ENCODE measurements at places on chromosomes 11 and 22.

- no peak for DNase-seq
Measured at GRCh38 chr11:127226949-127227348, 226.4 kb upstream of the KIRREL3 start.

DNA sequence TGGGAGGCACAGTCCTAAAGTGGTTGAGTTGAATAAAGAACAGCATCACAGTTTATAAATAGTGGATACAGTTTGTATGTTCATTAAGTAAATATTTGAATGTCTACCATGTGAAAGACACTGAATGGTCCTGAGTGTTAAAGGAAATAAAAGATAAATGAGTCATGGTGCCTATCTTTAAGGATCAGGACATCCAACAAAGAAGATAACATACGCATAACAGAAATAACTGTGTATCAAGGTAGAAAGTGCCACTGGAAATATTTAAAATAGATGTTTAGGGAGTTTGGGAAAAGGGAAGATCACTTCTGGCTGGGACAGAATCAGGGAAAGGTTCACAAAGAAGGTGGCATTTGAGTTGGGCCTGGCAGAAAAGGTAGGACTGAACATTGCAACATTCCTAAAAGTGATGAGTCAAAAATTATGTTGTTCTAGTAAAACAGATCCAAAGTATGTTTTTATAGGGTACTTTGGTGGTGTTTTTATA, 41.5 kb downstream of the CSTPP1 start:
- DNase-seq = no peak

DNA sequence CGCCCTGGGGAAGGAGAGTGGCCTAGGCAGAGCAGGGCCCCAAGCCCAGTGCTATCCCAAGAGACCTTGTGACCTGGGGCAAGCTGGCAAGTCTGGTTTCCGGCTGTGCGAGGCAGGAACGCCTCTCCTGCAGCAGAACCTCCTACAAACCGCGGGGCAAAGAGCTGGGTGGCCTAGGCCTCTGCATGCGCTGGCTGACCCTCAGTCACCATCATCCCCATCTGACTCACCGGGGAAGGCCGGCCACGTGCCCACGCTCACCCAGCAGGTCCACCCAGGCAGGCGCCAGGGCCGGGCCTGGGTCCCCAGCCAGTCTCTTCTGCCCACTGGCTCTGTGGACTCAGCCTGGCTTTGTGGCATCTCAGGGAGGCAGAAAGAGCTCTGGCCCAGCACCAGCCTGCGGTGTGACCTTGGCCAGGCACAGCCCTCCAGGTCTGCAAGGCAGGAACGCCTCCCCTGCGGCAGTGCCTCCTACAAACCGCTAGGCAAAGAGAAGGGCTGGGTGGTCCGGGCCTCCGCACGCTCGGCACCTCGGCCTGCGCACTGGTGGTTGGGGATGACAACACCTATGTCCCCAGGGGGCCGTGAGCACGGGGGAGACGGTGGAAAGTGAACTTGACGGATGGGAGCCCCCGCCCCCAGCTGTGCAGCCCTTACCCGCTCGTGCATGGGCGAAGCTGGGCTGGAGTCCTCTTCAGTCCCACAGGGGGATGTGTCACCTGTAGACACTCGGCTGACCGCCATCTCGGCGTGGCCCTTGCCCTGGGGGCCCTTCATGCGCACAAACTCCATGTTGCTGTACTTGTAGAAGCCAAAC, 38.2 kb downstream of the KIAA0930 start:
- no peak for DNase-seq

DNA sequence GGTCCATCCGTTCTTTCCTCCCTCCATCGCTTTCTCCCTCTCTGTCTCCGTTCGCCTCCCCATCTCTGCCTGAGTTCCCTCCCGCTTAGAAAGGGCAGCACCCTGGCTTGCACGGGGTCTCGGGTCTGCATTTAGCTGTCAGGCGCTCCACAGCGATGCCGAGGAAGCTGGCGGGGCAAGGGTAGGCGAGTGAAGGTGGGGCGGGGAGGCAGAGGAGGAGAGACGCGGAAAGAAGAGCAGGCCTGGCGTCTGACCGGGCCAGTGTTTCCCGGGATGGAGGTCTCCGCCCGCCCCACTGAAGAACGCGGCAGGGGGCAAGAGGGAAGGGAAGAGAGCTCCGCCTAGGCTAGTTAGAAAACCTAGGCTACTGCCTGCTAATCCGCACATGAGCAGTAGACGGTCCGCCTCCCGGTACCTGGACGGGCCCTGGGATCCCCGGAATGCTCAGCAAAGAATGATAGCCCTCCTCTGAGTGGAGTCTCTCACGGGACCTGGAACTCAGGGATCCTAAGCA, 3922.5 kb upstream of the OR11H1 start:
- DNase-seq = no peak

GRCh38 chr22:26124991-26125725, 44.1 kb upstream of the SEZ6L start:
- no peak for DNase-seq

DNA sequence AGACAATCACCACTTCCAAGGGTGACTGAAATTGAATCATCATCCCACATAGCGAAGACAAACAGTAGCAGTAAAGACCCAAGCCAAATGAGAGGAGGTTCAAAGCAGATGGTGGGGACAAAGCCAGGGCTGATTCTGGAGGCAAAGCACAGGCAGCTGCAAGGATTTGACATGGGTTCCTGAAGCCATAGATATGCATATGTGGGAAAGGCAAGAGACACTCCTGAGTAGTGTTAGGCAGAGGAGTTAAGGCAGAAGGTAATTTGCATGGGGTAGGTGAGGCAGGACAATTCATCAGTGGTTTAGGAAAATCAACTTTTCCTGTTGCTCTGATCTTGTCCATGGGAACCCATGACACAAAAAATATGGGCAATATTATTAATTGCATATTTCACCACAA, 462.8 kb downstream of the FAM181B start:
- no peak for DNase-seq

GRCh38 chr22:38350444-38351359, 33.5 kb upstream of the CSNK1E start:
- DNase-seq = no peak

- DNase-seq = no peak
Measured at GRCh38 chr22:46444390-46444854, 93.0 kb downstream of the CELSR1 start.

DNA sequence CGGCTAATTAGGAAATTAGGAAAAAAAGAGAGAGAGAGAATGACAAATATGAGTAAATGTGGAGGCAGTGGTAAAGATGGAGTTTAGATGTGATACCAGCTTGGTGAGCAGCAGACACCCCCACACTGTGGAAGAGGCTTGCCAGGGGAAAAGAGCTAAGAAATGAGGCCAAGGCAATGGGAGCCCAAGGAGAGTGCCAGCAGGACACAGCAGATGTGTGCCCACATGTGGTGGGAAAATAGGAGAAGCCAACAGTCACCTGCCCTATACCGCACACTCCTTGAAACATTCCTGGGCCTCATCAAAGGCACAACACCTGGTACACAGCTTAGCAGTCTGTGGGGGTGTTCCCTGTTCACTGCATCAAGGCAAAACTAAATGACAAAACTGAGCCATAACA, 104.9 kb downstream of the FAM76B start:
- DNase-seq = no peak

DNA sequence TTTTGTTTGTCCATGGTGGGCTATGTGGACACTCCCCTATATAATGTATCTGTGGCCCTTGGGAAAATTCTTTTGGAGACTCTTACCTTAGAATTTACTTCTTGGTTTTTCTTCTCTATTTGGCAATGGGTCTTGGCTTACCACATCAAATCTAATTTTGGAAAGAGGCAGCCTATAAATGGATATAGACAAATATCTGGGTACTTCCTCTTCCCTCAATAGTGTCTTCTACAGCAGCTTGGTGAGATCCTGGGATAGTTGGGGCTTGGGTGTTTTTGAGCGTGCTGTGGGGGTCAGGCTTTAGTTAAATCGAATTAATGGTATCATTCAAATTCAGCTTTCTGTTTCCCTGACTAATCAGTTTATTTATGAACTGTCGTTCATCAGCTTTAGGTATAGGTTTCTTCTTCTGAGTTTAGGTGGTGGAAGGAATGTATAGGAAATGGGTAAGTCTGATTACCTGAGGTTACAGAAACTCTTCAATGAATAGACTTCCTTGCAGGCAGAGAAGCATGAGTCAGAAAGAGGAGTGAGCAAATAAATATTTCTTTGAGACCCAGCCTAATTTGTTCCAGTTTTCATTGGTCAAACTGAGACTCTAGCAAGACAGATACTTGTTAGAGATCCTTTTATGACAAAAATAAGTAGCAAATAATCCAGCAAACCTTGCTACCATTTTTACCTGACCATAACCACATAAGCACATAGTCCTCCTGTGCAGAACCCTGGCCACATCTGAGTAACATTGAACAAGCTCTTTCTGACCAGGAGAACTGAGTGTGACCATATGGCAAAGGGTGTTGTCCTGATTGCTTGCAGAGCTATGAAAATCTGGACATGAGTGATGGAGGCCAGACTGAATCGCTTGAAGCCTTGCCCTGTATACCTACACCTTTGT, 68.6 kb upstream of the SORL1-AS1 start:
- DNase-seq = no peak

DNA sequence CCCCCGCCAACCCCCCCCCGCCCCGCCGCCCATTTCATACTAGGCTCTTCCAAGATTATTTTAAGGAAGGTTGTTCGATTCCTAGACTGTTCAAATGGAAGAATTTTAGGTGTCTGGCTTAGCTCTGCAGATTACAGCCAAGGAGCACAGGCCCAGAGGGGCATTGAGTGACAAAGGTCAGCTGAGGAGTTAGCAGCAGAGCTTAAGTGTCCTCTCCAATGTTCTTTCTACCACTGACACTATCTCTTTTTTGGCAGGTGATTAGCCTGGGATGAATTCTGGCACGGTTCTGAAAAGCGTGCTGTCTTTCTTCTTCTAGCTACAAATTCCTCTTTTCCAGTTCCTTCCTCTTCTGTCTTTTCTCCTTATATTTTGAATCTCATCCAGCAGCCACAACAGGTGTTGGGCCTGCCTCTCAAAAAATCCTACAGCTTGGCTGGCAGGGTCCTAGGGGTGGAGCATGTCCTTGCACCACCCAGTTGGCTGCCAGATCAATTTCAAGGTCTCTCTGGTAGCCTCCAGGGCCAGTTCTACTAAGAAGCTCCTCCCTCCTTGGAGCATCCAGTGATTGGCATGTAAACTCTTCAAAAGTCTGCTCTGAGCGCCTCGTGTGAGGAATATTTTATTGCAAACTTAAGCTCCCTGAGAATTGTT, 23.0 kb downstream of the KCNE3 start:
- no peak for DNase-seq

GRCh38 chr11:85945296-85945695, 90.1 kb downstream of the CCDC83 start:
- DNase-seq = no peak

DNA sequence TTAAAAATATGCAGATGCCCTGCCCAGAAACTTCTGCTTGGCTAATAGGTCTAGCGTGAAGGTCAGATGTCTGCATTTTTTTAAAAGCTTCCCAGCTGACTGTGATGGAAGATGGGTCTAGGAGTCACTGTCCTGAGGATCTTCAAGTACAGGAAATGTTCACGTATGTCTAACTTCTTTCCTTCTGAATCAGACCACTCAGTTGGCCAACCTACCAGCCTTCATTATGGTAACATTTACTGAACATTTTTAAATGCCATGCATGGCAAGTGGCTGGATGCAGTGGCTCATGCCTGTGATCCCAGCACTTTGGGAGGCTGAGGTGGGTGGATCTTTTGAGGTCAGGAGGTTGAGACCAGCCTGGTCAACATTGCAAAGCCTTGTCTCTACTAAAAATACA, 1.1 kb upstream of the PRG2 start:
- no peak for DNase-seq

DNA sequence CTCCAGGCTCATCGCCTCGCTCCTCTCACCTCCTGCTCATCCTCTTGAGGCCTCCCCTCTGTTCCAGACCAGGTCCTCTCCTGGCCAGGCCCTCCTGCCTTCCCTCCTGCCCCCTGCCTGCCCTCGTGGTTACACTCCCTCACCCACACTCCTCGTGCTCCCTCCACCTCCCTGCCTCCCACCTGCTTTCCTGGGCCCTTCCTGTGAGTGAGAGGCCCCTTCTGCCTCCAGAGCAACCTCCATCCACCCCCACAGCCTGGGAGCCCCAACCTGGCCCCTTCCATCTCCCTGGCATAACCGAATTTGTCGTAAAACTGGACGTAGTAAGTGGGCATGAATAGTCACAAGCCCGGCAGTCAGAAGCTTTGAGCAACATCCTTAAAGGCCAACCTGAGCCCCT, 4.5 kb downstream of the APOBEC3G start:
- DNase-seq = no peak

DNA sequence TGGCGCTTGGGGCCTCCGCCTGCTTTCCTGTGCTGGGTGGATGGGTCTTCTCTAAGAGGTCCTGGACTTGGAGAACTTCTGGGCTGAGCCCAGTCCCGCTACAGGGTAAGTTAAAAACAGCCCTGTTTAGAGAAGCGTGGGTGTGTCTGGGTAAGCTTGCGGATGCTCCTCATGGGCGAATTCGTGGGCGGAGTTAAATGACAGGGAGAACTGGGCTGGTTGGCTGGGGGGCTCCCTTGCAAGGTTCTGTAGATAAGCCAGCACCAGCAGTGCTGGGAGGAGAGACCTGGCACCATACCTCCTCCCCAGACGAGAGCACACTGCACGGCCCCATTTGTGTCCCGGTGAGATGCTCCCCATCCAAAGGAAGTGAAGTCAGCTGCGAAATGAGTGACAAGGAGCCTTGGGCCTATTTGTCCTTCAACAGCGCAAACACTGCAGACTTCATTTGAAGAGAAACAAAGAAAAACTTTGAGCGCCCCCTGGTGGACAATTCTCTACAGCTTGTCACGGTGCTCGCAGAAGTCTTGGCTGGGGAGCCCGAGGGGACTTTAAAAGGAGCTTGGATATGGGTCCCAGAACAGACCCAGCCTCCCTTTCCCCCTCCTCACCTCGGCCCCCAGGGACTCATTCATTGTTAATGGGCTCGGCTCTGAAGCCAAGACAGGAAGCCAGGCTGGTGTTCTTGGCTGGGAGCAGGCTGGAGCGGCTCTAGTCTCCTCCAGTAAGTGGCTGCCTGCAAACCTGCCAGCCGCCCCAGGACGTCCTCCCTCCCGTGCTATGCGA, 39.5 kb downstream of the TP53I11 start:
- peak; percentile 76 for DNase-seq

DNA sequence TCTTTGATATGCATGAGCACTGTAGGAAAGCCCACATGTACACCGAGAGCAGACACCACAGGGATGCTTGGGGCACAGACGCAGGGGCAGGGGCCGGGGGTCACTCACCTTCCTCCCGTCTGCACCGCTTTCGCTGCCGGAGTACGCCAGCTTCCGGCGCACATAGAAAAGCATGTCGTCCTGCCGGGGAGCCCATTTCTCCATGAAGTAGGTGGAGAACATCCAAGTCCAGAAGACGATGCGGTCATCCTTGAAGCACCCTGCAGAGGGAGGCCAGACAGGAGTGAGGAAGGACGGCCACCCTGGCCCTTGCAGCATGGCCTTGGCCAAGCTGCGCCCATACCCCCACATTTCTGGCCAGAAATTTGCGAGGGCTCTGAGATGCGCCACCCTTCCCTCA, 28.8 kb downstream of the KIAA0930 start:
- no peak for DNase-seq
